ENCODE measurements at places on chromosomes 3 and 15.

GRCh38 chr15:87047203-87047965, 967.7 kb downstream of the AGBL1 start:
- no peak for DNase-seq

- DNase-seq, result no peak
Measured at GRCh38 chr3:28267984-28268849, 26.8 kb downstream of the CMC1 start.

DNA sequence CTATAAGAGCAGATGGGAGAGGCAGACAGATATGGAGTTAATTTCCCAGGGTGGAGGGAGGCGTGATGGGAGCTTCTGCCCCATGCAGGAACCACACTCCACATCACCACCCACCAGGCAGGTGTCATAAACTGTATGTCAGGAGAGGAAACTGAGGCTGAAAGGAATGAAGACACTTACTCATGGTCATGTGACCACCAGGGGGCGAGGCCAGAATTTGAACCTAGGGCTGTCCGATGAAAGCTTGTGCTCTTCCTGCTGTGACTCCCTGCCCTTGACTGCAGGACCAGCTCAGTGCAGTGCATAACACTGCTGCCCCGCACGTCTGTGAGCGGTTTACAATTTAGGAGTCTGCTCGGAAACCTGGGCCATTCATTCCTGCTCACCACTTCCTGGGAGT, 28.8 kb downstream of the NUP210 start:
- DNase-seq, result no peak

- no peak for DNase-seq
Measured at GRCh38 chr3:26962492-26963360, 340.2 kb downstream of the LRRC3B start.

DNA sequence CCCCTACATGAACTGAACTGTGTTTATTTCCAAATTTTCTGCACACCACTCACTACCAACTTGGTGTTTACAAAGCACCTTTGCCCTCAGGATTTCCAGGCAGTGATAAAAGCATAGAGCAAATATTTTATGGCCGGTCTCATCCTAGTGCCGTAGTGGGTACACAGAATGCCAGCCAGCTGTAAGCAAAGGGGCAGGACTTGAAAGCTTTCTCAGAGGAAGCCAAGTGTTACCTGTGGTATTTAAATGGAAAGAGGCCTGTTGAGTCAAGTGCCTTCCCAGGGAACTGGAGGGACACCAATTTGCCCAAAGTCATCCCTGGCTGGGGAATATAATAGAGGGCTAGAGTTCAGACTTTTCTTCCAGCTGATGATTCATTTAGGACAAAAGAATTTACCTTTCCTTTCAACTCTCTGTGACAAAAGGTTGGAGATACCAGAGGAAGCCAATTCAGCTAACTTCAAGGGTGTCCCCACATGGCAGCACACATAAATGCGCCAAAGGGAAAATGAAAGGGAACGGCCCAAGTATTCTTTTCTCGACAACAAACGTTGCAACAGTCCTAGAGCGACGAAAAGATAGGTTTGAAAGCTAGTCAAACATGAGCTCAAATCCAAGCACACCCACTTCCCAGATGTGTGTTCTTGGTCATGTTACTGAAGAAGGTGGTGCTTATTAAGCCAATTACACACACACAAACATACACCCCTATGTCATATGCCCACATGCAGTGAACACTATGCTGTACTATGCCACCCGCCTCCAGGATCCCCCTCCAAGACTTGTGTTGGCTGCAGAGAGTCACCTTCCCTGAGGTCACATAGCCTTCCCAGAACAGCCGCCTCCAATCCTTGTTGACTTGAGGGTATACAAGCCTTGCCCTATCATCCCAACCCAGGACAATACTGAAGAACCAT, 27.7 kb downstream of the MAGI1 start:
- no peak for DNase-seq

- DNase-seq, result no peak
Measured at GRCh38 chr3:152461460-152461859, 192.7 kb downstream of the MBNL1 start.

DNA sequence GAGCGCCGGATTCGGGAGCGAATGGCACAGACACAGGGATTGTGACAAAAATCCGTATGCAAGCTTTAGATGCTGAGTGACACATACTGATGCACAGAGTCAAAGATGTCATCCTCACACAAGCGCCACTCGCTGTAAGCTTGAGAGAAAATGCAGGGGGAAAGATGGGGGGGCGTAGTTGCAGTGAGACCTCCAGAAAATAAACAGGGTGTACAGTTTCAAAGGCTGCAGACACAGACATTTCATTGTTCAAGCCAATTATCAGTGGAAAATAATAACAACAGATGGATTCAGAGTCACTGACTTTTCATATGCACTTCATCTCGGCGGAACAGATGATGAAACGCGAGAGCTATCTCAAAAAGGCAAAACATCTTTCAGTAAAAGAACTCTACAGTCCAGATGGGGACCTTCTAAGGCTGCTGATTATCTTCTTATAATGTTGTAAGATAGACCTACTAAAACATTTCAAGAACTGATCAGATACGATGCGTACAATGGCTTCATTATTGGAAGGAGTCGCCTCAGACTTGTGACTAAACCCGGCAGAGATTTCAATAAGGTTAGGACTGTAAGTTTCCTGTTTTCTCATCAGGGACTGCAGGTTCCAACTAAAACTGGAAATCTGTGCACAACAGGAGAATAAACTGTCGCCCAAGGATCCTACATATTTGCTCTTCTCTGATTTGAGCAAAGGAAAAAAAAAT, 275.4 kb downstream of the FOXP1 start:
- no peak for DNase-seq

Measured in activated B cell treated with CpG ODN at 0.5 μM for 24 hours (primary cell).